ENCODE measurements at places on chromosomes 12 and 14.

- DNase-seq = no peak
Observed at GRCh38 chr12:51208016-51208660, 9.7 kb downstream of the POU6F1 start.

DNA sequence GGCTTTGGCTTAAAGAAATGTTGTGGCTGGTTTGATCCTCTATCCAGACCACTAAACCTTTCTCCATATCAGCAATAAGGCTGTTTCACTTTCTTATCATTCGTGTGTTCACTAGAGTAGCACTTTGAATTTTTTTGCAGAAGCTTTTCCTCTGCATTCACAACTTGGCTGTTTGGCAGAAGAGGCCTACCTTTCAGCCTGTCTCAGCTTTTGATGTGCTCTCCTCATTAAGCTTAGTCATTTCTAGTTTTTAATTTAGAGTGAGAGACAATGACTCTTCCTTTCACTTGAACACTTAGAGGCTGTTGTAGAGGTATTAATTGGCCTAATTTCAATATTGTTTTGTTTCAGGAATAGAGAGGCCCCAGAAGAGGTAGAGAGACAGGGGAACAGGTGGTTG is 13.8 kb downstream of the KCNMB4 start:
- DNase-seq = no peak

DNA sequence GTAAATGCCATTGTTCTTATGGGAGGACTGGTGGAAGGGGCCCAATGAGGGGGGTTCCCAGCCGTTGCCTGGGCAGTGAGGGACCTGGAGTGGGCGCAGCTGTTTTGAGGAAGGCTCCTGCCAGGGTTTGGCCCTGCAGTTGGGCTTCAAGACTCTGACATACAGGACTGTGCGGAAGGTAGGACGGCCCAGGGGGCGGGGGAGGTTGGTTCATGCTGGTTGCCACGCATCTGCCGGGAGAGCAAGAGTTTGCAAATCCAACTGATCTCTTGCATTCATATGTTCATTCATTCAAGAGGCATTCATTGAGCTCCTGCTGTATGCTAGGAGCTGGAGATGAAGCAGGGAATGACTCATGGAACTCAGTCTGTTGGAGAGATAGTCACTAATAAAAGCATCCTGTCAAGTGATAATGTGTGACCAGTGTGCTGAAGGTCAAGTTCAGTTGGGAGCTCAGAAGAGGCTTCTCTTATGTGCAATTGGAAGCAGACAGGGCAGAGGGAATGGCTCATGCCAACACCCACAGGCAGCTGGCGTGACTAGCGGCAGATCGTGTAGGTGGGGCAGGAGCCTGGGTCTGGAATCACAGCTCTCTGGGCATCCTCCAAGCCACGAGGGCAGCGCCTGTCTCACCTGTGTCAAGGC is 7.8 kb downstream of the SH2B3 start:
- no peak for DNase-seq

DNA sequence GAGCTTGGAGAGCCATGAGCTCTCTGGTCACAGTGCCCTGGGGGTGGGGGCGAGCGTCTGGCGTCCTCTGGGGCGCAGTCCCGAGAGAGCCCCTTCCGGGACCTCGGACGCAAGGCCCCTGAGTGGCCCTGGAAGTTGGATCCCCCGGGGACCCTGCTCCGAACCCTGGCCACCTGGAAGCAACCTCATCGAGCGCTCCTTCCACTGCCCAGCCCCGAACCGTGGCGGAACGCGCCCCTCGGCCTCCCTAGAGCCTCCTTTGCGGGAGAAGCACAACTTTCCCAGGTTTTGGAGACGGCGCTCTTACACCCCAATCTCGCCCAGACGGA is 1.2 kb downstream of the NOS1 start:
- no peak for DNase-seq

GRCh38 chr12:127548123-127548553 is 718.8 kb upstream of the TMEM132C start:
- no peak for DNase-seq

DNA sequence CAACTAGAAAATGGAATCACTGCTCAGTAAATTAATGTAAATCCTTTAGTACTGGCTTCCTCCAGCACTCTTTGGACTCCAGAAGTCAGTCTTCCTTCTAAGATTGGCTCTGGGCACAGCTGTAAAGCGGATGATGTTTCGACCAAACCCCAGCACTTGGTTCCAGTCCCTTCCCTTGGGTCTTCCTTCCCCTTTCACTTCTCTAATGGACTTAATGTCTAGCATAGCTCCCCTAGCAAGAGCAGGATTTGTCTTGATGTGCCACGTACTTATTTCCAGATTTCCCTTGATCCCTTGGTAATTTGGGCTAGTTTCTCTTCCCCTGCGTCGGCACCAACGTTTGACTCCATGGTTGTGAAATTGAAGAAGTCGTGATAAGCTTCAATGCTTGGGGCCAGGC is 28.3 kb downstream of the C12orf75 start:
- DNase-seq = no peak

GRCh38 chr12:108772891-108773797 is 41.8 kb upstream of the CORO1C start:
- no peak for DNase-seq

GRCh38 chr12:7959701-7960121 is 23.7 kb upstream of the SLC2A3 start:
- no peak for DNase-seq

DNA sequence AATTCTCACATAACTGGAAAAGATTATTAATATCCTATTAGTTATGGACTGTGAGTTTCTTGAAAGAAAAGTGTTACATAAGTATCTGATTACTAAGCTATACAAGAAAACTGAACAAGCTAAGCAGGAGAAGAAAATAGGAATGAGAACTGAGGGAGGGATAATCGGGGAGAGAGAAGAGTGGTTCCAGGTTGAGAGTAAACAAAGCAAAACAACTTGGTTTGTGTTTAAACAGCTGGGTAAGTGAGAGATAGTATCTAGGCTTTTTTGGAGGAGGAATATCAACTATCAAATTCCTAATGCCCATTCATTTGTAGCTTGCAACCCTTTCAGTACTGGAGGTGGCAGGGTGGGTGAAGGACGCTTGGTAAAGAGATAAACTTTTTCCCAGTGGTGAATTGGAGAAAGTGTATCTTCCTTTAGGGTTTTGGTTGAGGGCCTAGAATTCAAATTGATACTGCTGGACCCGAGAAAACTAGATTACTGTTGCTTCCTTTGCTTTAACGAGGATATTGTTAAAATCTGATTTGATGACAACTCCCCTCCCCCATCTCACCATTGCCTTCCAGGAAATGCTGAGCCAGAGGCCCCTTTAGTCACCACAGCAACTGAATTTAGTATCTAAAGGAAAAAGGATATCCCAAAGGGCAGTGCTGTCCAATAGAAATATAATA is 2.0 kb upstream of the SLC2A3 start:
- no peak for DNase-seq

GRCh38 chr12:112005419-112006395 is 7.3 kb downstream of the TMEM116 start:
- DNase-seq = peak; percentile 39

GRCh38 chr12:25155022-25155576 is 39.9 kb downstream of the DNAI7 start:
- DNase-seq = no peak

DNA sequence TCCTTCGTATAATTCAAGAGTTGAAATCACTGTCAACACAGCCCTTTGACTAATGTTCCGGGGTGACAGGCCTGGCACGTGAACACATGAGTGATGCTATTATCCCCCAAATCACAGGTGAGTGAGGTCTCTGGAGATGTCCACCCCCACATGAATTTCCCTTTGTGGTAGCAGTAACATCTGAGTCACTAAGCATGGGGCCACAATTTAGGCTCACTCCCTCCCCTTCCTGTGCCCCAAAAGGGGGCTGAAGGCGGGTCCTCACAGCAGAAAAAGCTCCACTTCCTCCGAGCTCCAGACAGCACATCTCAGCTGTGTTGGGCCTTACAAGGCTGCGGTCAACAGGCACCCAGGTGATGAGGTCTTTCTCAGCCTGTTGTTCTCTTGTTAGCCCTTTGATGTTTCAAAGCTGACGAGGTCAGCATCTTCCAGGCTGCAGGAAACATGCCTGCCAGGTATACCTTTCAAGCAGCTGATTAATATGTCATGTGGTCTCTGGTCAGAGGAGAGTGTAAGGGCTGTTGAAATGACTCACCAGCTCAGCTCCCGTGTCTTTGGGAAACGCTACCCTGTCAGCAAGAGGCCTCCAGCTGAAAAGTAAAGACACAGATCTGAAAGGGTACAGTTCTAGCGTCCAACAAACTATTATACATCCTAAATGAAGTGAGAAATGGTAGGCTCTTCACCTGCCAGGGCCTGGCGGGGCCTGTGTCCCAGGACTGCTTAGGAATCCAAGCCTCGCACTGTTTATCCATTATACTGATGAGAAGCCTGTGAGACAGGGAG is 107.3 kb downstream of the ZFP36L1 start:
- DNase-seq = no peak

GRCh38 chr12:2003676-2004112 is 563 bp downstream of the DCP1B start:
- no peak for DNase-seq

- peak; percentile 20 for DNase-seq
Observed at GRCh38 chr12:50765095-50765911, 1.4 kb downstream of the ATF1 start.

DNA sequence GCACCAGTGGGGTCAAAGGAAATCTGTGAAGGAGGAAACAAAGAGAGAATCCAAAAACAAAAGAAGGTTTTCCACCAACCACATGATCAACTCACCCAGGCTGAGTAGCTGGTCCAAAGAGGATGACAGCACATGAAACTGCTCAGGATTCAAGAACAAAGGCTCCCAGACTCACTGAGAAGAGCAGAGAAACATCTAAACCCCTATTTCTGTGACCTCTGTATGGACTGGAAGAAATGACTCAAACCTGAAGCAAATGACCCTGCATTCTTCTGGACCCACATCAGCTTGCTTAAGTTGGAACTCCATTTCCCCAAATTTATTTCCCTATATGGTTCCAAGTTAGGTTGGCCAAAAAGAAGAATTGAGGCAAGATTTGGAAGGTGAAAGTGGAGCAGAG is 26.3 kb downstream of the TC2N start:
- DNase-seq = no peak

DNA sequence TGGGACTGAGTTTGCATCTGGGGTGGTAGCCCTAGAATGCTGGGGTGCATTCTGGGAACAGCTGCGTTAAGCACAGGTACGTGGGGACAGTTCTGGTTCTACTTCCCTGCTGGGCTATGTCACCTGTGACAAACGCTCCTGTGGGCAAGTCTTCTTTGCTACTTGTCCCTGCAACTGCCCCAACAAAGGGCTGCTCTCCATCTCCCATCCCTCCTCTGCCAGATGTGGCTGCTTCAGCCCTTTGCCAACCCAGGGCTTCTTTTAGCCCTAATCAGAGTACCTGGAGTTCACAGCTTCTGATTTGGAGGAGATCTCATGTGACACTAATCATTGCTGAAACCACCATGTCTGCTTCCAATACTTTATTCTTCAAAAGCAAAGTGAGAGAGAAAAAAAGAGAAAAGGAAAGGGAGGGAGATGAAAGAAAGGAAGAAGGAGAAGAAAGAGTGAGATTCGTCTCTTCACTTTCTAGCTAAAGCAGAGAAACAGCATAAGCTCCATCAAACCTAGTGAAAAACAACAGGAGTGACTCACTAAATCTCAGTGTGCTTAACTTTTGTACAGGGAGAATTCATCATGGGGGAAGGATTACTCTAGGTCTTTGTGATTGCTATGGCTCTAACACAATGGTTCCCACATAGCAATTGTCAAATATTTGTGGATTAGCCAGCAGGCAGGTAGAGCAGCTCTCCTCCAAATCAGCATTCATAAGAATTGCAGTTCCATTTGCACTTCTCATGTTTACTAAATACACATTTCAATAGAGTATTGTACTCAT is 174.8 kb downstream of the LRIG3 start:
- DNase-seq = no peak

DNA sequence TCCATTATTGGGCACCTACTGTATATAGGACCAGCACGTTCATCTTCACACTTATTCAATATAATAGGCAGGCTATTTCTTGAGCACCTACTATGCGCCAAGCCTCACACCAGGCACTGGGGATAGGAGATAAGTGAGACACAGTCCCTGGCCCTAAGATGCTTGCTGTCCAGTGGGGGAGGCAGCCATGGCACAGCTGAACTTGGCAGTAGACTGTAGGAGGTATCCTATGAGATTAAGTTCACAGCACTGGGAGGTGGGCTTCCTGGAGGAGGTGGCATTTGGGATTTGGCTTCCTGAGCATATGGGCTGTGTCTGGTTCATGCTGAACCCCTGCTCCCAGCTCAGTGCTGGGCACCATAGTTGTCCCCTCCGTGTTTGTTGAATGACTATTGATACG is 65.1 kb downstream of the MVK start:
- DNase-seq = no peak

- no peak for DNase-seq
Observed at GRCh38 chr14:50210074-50210473, 21.3 kb downstream of the SOS2 start.

- DNase-seq = no peak
Observed at GRCh38 chr12:88313554-88313953, 171.4 kb downstream of the TMTC3 start.

DNA sequence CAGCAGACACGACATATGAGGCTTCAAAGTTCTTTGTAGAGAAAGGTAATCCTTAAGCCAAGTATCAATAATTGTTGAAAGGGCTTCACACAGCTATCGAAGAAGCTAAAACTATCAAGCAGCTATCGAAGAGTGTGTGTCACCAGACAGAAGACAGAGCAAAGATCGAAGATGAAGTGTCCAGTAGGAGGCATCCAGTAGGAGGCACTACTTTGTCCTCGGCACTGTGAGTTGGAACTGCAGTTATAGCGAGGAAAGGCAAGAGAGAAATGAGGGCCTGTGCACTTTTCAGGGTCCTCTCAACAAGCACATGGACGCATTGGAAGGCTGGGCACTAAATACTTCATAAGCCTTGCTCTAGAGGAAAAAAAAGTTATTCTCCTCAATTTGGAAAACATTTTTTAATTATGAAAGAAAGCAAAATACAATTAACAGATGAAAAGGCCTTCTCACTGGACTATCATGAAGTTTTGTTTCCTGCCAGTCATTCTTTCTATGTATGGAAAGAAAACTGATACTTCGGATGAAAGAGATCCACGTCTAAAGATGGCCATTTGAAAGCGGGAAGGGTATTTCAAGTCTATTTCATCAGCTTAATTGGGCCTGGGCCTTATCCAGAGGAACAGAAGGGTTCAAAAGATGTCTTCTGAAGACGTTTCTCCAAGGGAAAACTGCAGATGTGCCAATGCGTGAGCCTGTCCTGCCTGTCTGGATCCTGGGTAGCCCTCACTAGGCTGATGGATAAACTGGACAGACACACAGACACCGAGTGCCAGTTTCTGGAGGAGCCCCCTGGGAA is 174.5 kb downstream of the CALM1 start:
- DNase-seq = no peak
